Activated naive CD4-positive, alpha-beta T cell treated with anti-CD3 and anti-CD28 coated beads, Interleukin-2, amount 50 U/mL, for 16 hours (primary cell): ENCODE measurements at places on chromosomes 3 and 15.

GRCh38 chr3:104750581-104750980 lies 616.1 kb upstream of the ALCAM start:
- no peak for DNase-seq

GRCh38 chr3:24520976-24521419 lies 26.3 kb upstream of the THRB start:
- DNase-seq, result no peak

GRCh38 chr15:62187425-62187824 lies 22.3 kb upstream of the C2CD4B start:
- DNase-seq, result no peak

DNA sequence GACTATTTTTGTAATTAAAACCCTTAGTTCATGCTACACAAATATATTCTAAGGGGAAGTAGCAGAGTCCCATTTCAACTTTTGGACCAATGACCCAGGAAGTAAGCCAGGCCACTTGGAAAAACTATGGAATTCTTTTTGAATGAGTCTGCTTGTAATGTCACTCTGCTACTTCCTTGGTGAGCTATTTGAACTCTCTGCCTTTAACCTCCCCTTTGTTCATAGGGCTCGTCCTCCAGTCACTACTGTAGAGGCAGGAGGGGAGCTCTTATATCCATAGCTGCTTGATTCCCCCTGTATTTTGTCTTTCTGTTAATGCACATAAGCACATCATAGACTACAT lies 119.6 kb downstream of the UACA start:
- DNase-seq, result no peak

DNA sequence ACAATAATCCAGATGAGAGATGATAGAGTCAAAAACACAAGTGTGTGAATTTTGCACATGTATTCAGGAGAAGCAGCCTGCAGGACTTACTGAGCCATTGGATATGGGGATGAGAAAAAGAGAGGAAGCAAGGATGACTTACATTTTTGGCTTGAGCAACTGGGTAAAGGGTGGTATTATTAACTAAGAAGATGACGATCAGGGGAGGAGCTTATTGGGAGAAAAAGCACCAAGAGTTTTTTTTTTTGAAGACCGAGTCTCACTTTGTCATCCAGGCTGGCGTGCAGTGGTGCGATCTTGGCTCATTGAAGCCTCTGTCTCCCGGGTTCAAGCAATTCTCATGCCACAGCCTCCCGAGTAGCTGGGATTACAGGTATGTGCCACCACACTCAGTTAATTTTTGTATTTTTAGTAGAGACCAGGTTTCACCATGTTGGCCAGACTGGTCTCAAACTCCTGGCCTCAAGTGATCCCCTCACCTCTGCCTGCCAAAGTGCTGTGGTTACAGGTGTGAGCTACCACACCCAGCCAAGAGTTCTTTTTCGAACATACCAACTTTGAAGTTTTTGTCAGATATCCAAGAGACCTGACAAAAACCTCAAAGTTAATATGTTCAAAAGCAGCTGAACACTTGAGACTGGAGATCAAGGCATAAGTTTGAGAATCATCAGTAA lies 14.8 kb upstream of the SH3BP5 start:
- DNase-seq, result no peak

DNA sequence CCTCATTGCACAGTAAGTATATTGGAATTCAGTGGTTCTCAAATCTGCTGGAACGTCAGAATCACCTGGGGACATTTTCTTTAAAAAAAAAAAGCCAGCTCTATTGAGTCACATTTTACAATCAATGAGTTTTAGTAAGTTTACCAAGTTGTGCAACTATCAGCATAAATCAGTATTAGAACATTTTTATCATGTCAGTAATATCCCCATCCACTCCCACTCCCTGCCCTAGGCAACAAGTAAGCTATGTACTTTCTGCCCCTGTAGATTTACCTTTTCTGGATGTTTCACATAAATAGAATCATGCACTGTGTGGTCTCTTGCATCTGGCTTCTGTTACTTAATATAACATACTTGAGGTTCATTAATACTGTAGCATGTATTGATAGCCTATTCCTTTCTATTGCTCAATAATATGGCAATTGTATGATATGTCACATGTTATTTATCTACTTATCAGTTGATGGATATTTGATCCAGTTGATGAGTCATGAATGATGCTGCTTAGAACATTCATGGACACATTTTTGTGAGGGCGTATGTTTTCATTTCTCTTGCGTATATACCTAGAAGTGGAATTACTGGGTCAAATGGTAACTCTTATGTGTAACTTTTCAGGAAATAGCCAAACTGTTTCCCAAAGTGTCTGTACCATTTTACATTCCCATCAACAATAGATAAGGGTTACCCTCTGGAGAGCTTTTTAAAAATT lies 180.5 kb downstream of the THSD4 start:
- DNase-seq, result no peak

DNA sequence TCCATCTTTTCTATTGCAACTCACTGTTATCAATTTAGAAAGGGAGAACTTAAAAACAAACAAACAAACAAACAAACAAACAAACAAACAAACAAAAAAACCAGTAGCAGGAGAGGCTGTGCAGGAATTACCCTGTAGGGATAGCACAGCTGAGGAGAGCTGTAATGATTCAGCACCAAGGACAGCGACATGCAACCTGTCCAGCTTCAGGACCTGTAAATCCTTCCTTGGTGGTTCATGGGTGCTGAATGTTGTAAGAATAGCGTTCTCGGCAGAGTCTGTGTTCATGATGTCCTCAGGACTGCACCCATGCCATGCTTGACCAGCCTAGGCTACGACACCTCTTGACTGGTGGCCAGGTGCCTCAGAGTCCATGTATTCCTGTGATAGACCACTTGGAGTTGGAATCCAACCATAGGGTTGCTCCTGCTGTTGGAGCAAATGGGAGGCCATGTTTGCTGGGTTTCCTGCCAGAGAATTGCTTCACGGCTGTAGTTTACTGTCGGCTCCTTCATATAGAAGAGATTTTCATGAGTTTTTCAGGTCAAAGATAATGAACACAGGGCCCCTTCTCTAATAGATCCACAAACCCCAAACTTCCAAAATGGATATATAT lies 65.9 kb downstream of the CACNA2D3 start:
- DNase-seq, result no peak

DNA sequence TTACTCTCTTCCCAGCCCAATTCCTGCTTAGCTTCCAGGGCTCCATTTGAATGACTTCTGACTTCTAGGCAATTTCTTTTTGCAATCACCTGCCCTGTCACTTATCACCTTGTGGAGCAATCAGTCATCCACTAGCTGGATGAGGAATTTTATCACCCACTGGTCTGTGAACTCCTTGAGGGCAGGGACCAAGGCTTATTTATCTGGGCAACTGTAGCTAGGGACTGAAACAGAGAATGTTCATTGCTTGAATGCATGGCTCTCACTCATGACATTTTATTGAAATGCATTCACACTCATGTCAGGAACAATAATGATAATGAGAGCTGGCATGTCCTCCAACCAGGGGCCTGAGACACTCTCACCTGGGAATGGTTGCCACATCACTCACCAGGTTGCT lies 15.5 kb downstream of the TNFAIP8L3 start:
- DNase-seq, result no peak

DNA sequence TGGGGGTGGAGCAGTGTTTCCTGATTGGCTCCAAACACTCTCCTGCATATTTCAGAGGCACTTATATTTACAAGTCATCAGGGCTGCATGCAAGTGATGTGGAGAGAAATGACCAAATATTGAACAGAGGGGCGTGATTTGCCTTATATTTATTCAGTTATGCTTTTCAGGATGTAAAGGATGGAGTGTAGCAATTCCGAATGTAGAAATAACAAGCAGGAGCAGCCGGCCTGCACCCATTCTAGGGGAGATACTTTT lies 19.4 kb upstream of the SEMA5B start:
- DNase-seq, result no peak

GRCh38 chr15:69657626-69658025 lies 205.0 kb downstream of the RPLP1 start:
- no peak for DNase-seq

DNA sequence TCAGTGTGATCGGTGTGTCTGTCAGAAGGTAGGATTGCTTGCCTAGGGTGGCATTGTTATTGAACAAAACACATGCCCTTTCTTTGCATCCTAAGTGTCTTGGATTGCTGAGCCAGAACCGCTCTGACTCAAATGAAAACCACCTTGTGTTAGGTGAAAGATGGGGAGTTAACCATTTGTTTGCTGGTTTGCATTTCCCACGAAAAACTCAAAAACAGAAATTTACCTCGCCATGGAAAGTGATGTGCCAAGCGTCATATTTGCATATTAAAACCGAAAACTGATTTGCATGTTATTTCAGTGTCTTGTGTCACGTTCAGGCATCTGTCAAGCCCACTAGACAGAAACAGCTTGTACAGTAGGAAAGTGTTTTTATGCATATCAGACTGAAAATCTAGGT lies 474.6 kb upstream of the TPRG1 start:
- no peak for DNase-seq

GRCh38 chr3:187150186-187150585 lies 10.9 kb upstream of the RPL39L start:
- DNase-seq, result no peak

DNA sequence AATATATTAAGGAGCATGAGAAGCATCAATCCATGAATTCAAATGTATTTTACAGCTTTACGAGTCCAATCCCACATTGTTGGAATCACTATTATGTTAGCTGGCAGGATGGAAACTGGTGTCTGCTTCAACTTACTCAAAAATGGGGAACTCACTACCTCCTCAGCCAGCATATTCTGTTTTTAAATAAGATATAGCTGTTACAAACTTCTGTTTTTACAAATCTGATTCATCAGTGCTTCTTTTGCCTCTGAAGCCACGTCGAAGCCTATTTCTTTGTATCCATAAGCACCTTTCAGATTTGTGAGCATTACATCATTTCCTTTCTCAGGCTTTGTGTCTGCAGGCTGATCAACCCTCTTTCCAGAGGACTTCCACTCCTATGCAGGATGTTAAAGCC lies 105.9 kb downstream of the TPRG1 start:
- no peak for DNase-seq

GRCh38 chr3:142272200-142272891 lies 47.0 kb upstream of the GK5 start:
- no peak for DNase-seq

- no peak for DNase-seq
Measured at GRCh38 chr3:194702545-194702944, 16.9 kb downstream of the FAM43A start.

DNA sequence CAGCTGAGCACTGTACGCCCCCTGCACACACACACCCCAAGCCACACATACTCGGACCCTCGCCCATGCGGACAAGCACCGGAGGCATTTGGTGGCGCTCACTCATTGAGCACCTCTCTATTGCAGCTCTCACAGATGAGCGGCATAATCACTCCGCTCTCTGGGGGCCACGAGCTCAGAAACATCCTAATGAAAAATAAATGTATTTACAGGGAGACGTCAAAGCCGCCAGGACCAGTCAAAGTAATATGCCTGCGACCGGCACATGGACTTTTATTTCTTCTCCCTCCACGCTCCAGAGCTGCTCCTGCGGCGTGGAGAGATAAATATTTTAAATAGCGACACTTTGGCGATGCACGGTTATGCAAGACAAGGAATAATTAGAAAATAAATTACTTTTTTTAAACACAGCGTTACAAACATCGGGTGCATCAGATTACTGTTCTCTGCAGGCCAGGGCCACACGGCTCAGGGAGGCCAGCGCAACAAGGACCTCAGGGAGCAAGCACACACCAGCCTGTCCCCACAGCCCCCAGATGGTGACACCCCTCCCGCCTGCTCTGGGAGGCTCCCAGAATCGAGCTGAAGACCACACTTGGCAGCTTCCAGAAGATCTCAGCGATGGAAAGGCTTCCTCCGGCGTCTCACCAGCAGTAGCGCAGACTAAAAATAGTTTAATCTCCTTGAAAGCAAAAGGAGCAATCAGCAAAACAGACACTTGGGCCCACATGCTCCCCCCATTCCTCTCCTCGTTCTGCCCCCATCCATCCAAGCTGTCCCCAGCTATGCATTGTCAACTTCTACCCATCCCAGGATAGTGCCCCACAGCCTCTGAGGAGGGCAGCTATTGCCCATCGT lies 48.0 kb downstream of the CACNA2D2 start:
- DNase-seq, result no peak

DNA sequence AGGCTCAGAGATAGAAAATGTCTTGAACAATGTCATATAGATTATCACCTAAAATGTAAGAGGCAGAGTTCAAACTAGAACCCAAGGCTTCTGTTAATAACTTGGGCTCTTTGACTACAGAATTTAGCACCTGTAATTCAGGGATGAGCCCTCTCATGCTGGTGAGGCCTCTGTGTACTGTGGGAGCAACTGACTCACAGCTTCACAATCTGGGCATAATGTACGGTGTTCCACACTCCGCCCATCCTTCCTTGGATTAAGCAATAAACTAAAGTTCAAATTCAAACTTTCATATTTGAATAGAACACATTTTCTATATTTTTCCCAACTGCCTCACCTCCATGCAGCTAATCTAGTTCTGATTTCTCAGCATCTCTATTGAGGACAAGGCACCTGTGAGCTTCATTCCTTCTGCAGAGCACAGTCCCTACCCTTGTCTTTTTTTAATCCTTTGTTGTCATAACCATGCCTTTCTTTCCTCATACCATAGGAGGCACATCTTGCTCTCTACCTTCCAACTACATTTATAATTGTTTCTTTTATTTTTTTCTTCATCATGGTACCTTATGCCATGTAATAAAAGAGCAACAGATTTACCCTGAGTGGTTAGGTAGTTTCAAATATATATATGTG lies 392.1 kb downstream of the NLGN1 start:
- DNase-seq, result no peak

- no peak for DNase-seq
Measured at GRCh38 chr3:118675305-118675704, 359.3 kb downstream of the IGSF11 start.

GRCh38 chr3:73783811-73784210 lies 159.1 kb upstream of the PDZRN3 start:
- DNase-seq, result no peak

DNA sequence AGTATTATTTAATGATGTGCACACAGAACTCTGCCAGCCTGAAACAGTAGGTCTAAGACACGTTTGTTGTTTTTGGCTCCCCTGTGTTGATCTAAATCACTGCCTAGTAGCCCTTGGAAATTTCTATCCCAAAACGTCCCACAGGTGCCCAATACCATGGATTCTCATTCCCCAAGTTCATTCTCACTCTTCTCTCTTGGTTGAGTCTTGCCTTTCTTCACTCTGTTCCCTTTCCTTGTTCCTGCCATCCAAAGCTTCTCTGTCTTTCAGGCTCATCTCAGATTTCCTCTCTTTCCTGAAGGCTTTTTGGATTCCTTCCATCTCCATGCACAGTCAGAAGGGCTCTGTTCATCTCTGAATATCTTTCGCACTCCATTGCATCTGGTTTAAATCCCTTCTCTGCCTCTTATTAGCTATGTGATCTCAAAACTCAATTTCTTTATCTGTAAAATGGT lies 54.2 kb downstream of the PPARG start:
- DNase-seq, result no peak

DNA sequence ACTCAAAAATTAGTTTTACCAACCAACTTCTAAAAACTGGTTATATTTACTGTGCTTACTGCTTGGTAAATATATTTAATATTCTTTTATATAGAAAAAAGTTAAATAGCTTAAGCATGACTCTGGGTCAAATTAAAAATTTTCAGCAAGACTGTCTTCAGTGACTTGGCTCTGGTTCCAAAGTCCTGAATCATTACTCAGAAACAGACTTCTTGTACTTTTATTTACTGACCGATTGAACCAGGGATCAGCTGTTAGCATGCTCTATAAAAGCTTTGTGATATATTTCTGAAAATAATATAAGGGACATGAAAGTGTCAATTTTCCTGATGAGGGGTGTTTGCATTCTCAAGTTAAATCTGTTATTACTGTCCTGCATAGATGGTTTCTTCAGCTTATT lies 164.3 kb downstream of the MCTP2 start:
- no peak for DNase-seq

- DNase-seq, result no peak
Measured at GRCh38 chr15:77656294-77656693, 23.6 kb upstream of the LINGO1 start.
